ENCODE measurements at places on chromosomes 6 and 20. TPM values are rescaled to one million over a fixed set of nuclear protein-coding genes. Genes with fewer than 3 reads are reported as not detected.

DNA sequence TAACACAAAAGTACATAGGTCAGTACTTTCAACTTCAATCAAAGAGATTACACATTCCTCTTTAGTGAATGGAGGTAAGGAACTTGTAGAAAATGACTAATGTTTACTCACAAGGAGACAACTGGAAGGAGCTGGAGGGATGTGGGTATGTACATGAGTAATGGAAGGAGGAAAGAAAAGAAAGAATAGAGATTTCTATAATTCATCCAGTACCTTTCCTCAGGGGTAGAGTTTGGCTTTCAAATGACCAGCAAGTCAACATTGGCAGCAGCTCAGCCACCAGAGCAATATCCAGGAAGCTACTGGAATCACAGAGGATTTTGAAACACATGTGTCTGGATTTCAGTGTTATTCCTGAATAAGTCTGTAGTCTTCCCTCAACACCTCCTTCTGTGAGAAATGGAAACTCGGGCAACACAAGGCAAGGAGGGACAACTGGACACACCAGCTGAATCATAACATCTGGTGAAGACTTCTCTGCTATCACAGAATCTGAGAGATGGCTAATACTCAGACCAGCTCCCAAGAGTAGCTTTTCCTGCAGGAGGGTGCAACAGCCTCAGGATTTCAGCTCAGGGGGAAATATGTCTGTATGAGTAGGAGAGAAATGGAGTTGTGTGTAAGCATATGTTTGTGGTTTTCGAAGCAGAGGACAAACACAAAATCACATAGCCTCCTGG, 98.8 kb downstream of the HAO1 start:
- H3K27ac ChIP-seq = no peak overlapping the region
- DNase-seq = peak; percentile 15
- H3K27me3 ChIP-seq = no peaks in the 10 kb centered on the region
- no peaks in the 10 kb centered on the region for H3K4me1 ChIP-seq
- no peak overlapping the region for H3K4me3 ChIP-seq

DNA sequence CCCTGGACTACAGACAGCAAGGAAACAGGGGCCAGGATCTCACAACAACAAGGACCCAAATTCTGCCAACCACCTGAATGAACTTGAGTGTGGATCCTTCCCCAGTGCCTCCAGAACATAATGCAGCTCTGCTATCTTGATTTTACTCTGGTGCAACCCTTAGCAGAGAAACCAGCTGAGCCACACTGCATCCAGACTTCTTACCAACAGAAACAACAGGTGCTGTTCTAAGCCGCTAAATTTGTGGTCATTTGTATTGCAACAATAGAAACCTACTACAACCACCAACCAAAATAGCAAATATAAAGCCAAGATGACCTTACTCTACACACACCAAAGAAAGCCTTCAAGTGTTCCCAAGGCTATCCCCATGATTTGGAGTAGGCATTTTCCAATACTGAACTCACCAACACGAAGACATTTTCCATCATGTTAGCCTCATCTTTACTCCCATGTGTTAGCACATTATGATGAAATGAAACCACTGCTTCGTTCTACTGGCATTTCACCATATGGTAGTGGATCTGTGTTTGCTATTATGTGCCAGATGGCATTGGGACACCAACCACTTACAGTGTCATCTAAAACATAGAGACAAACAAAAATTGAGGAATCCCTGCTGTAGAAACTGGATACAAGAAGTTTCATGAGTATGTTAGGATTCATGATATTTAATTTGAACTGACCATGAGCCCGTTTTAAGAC, 249.8 kb upstream of the ID4 start:
- H3K4me1 ChIP-seq = no peaks in the 10 kb centered on the region
- H3K4me3 ChIP-seq = no peak overlapping the region
- H3K27ac ChIP-seq = no peak overlapping the region
- H3K27me3 ChIP-seq = no peaks in the 10 kb centered on the region

- no peaks in the 10 kb centered on the region for H3K36me3 ChIP-seq
- no peaks in the 10 kb centered on the region for H3K27me3 ChIP-seq
- no peaks in the 10 kb centered on the region for H3K4me1 ChIP-seq
- no peak overlapping the region for H3K4me3 ChIP-seq
Measured at GRCh38 chr6:134074151-134075055, 22.0 kb upstream of the SLC2A12 start.

DNA sequence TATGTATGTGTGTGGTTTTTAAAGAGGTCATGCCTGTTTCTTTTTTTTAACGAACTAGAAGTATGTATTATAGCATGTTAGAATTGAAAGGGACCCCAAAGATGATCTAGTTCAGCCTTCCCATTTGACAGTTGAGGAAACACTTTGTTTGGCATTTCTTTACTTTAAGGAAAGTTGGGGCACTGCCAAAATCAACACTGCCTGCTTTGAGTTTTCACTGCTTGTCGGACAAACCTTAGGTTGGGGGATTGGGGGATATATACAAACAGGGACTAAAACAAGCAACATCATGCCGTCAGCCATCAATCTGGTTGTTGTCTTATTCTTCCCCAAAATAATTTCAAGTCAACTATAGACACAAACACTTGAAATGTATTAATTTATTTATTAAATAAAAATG, 14.1 kb upstream of the CALHM6 start:
- no peaks in the 10 kb centered on the region for H3K27me3 ChIP-seq
- no peak overlapping the region for H3K27ac ChIP-seq
- no peak for DNase-seq
- H3K4me1 ChIP-seq = no peaks in the 10 kb centered on the region
- no peak overlapping the region for H3K4me3 ChIP-seq

- no peak for DNase-seq
- H3K27me3 ChIP-seq = no peaks in the 10 kb centered on the region
- no peak overlapping the region for H3K27ac ChIP-seq
- no peaks in the 10 kb centered on the region for H3K4me1 ChIP-seq
- H3K4me3 ChIP-seq = no peak overlapping the region
Measured at GRCh38 chr6:38470548-38470947, 169.2 kb downstream of the BTBD9 start.

The KDM1B gene
- 9.8 TPM for total RNA-seq

Measured in heart right ventricle (tissue), 16 donors.